ENCODE measurements at places on chromosomes 3 and 15.

DNA sequence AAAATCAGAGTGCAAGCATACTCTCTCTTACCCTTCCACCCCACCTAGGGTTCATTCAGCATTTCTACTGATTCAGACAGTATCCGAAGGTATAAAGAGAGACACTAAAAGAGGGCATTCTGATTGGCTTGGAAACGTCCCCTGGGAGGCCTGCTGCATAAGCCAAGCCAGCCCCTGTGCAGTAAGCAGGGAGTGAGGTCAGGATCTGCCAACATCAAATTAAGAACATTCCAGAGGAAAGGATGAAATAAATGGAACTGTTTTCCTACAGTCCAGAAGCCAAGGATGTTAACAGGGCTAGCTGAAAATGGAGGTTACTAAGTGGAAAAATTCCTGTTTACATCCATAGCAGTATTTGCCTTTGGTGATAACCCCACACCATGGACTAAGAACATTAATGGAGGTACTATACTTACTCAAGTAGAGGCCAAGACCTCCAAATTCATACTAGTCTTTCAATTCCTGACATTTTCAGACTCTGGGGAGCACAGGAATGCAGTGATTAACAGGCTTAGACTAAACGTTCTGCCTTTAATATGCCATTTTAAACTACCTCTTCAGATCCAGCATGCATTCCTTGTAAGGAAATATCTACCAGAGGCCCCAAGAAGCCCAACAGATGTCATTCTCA is 34.5 kb downstream of the NPTN start:
- DNase-seq: no peak

DNA sequence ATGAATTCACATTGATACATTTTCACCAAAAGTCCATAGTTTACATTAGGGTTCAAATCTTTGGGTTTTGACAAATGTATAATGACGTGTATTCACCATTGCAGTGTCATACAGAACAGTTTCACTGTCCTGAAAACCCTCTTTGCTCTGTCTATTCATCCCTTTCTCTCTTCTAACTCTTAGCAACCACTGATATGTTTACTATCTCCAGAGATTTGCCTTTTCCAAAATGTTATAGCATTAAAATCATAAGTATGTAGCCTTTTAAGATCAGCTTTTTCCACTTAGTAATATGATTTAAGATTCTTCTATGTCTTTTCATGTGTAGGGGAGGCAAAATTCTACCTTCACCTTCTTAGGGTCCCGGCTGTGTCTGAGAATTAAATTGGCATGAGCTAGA is 203.8 kb downstream of the TPRG1 start:
- DNase-seq: no peak

GRCh38 chr15:38320866-38321265 is 68.2 kb downstream of the SPRED1 start:
- no peak for DNase-seq

DNA sequence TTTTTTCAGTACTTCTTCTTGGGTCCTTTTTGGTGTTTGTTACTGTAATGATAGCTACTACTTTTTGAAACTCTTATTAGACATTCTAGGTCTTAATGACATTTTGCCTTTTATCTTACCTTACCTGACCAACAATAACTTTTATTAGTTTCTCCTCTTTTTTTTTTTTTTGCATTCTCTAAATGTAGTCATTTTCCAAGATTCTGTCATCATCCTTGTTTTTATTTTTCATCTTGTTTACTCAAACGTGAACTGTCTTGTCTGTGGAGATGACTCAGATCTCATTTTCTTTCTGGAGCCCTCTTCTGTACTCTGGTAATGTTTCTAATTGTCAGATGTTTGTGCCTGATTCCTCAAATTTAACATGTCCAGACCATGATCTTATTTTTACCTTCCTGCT is 2.9 kb downstream of the ABHD5 start:
- DNase-seq: no peak

DNA sequence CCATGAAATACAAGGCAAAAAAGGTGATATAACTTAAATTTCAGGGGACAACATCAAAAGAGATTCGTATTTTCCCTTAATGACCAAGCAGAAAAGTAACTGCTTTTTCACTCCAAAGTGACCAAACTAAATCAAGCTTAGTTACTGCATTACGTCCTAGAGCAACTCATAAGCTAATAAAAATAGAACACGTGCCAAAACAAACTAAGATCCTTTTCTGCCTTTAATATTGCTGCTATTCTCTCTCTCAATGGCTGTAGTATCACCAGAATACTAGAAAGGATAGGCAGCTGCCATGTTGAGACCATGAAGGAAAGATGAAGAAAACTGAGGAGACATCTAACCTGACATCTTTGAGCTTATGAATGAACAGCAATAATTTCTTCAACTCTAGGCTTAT is 43.3 kb downstream of the UBXN7 start:
- no peak for DNase-seq

DNA sequence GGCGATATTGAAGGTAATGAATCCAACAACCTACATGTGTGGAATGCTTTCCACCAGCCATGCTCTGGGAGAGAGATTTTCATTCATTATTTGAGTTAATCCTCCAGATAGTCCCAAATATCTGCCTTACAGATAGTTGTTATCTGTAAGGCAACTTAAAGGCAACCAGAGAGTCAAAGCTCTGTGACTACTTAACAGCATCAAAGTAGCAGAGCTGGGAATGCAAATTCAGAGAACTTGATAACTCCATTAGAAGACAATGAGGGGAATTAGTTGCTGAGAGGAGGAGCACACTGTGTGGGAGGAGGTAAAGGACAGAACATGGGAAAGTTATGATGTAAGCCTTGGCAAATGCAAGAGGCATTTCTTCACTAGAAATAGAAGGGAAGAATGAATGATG is 10.5 kb upstream of the CRBN start:
- DNase-seq: no peak

DNA sequence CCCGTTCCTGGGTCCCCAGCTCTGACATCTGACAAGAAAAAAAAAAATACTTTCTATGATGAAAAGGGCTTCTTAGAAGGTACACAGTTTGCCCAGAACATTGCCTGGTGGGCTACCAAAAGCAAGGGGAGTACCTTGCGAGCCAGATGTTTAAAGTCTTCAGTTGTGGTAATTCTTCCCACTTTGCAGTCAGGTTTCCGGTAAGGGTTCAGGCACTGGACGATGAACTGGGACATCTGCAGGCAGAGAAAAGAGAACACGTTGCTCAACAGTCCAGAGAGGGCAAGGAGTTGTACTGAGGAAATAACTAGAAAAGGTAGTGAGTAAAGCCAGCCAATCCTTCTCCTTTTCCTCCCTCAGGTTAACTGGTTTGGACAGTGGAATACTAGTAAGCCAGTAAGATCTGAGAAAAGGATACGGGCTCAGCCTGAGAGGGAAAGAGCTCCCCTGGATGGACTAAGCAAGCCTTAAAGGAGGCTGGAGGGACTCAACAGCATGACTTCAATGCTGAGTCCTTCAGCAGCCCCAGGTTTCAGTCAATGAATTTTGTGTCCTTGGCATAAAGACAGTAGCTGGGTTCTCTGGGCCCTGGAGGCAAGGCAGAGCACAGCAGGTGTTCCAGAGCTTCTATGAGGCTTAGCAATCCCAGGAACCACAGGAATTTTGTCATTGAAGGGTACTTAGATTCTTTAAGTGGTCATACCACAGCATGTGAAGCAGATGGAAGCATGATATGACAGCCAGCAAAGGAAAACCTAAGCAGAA is 38.2 kb downstream of the NBEAL2 start:
- peak; percentile 59 for DNase-seq

- no peak for DNase-seq
Measured at GRCh38 chr3:196736670-196737374, 2.8 kb upstream of the PAK2 start.

- DNase-seq: no peak
Measured at GRCh38 chr15:100134586-100134985, 207.2 kb downstream of the ADAMTS17 start.

DNA sequence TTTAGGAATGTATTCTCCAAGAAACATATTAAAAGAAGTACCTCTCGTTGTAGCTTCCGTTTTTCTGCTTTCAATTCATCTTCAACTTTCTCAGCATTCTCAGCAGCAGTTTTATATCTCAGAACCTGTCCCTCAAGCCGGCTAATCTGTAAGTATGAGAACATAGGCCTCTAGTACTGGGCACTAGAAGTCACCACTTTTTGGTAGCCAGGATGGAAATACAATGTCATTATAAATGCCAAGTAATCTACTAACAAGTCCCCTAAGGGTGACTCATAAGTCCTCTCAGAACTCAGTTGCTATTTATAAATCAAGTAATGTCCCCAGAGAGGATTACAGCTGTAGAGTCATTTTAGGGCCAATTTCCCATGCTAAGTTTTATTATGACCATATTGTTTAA is 61.1 kb downstream of the MLH1 start:
- DNase-seq: peak; percentile 20

GRCh38 chr3:69738315-69738714 is 949 bp upstream of the MITF start:
- no peak for DNase-seq

DNA sequence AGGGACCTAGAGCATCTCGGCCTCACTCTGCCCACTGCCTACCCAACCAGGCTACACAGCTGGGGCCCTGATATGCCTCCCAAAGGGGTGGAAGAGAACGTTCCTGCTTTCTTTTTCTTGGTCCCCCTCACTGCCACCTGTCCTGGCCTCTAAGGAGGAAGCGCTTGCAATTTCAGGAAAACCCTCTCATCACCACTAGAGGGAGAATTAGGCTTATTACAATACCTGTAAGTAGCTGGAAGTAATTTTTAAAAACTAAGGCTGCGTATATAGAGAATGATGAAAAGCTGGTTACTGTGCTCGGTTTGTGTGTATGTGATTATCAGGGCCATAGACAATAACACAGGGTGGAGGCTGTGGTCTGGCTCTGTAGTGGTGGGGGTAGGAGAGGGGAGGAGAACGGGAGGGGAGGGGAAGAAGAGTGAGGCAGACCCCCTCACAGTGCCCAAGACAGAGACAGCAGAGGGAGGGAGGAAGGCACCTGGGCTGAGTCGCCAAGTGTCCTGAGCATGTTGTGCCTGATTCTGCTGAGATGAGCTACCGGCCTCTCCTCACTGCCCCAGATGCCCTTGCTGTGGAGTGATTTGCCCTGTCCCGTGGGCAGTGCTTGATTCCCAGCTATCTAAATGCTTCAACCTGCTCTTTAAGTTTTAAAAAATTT is 3.3 kb downstream of the GABRG3 start:
- no peak for DNase-seq

DNA sequence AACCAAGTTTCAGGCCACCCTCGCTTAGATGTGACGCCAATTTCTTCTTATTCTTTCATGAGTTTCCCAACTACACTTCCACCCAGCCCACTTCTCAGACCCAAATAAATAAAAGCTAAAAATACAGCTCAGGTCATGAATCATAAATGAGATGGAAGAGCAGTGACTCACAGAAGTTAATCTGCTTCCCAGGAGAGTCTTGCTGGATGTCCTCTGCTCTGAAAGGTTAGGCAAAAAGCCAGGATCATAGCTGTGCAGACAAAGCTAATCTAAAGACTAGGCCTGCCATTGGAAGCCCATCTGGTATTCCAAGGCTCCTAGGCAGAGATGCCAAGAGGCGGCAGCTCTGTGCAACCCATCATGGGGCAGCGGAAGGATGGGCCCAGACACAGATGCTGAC is 24.1 kb downstream of the SHC4 start:
- peak; percentile 26 for DNase-seq

- no peak for DNase-seq
Measured at GRCh38 chr3:126464093-126464492, 11.6 kb downstream of the ZXDC start.

GRCh38 chr3:154782151-154782550 is 298.0 kb upstream of the MME start:
- no peak for DNase-seq

GRCh38 chr3:14039149-14039548 is 85.5 kb downstream of the CHCHD4 start:
- DNase-seq: no peak

DNA sequence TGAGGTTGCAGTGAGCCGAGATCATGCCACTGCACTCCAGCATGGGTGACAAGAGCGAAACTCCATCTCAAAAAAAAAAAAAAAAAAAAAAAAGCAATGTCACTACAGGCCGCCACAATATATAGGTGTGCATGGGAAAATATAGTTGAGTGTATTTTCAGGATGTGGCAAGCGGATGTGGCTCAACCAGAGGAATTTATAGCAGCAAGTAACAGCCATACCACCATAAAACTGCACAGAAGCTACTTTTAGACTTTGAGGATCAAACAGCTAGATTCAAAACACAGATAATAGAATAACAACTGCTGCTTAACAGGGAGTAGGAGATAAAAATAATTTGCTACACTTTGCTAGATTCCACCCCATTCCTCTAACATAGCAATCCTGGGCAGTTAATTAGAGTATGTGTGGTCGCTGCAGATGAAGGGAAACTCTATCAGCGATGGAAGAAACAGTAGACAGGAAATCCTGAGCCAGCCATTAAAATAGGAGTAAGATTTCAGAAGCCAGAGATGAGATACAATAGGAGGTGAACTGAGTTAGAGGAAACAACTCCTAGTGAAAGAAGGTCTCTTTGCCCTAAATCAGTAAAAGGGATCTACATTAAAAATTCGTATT is 318.7 kb upstream of the STT3B start:
- DNase-seq: no peak

GRCh38 chr3:195208183-195208582 is 62.8 kb downstream of the XXYLT1 start:
- DNase-seq: no peak

Data from H54 (cell line).